ENCODE measurements at places on chromosomes 12 and 14.

DNA sequence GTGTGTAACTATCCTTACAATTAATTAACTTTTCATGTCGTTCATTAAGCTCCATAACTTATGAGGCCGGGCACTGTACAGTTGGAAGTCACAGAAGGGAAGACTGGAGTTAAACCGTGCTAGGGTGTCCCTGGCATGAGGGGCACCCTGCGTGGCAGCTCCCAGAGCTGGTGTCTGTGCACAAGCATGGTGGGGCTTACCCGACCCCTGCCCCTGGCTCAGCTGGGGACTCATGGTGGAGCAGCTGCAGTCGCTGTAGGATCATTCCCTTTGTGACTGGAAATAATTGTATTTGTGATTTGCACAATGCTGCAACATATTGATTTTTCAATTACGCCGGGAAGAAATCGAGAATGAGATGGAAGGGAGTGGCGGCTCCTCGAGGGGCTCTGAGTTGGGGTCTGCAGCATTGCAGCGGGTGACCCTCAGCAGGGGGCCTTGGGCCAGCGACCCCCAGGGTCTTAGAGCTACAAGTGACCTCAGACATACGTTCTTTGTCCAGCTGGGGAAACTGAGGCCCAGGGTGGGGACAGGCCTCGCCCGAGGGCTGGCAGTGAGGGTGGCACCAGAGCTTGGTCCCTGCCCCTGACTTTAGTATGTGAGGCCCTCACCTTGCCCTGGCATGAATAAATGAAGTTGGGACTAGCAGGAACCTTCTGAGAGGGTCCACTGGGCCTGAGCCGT lies 125.4 kb downstream of the KIF26A start:
- DNase-seq, result no peak

GRCh38 chr14:22952418-22952817 lies 4.5 kb downstream of the HAUS4 start:
- DNase-seq, result no peak

GRCh38 chr12:49538510-49539403 lies at the start of gene KCNH3:
TSS of gene KCNH3 (plus strand) at chr12:49539030. CDS start at chr12:49539417, 387 bp downstream.
- peak; percentile 52 for DNase-seq

DNA sequence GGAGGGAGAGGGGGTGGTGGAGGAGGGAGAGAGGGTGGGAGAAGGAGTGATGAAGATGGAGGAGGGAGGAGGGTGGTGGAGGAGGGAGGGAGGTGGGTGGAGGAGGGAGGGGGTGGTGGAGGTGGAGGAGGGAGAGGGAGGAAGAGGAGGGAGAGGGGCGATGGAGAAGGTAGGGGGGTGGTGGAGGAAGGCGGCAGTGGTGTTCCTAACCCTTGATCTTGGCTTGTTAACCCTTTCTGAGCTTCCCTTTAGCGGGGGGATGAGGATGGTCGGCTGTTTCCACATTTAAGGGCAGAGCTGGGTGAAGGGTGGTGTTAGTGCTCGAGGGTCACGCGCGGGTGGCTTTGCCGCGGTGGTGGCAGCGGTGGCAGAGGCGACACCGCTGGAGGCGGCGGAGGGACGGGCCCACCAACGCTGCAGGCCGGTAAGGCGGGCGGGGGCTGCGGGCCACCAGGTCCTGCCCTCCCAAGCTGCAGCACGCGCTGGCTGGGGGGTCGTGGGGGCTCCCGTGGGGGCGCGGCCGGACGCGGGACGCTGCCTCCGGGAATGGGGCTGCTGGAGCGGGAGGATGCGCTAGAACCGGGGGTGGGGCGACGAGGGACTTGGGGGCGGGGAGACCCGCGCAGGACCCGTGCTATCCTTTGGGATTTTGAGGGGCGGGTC lies 156.3 kb downstream of the PTPN11 start:
- DNase-seq, result no peak

- no peak for DNase-seq
Measured at GRCh38 chr14:70726651-70727375, 82.5 kb downstream of the MAP3K9 start.

- DNase-seq, result no peak
Measured at GRCh38 chr14:25607192-25607591, 557.2 kb upstream of the STXBP6 start.

DNA sequence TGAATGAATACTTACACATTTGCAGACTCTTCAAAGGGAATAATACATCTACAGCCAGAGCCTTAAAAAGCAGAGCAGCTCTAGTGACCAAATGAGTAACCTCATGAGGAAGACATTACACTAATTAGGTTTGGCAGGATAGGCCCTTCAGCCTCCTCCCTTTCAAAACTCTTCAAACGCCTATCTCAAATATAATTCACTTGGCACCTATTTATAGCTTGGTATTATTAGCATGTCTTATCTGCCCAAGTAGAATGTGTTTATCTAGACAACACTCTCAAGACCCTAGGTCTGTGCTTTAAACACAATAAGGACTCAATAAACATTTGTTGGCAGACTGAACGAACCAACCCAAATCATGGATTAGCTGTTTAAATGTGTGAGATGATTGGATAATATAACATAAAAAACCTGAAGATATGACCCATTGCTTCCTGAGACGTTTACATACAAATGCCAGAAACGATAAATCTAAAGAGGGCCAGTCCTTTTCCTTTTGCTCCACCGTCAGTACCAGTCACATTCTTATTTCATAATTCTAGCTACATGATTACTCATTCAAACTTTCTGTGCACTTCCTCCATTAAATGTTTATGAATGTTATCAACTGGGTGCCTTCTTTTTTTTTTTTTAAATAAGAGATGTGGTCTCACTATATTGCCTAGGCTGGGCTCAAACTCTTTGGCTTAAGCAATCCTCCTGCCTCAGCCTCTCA lies 123.3 kb downstream of the CEP83 start:
- DNase-seq, result no peak

- no peak for DNase-seq
Measured at GRCh38 chr14:104698688-104699425, 9.4 kb downstream of the INF2 start.

DNA sequence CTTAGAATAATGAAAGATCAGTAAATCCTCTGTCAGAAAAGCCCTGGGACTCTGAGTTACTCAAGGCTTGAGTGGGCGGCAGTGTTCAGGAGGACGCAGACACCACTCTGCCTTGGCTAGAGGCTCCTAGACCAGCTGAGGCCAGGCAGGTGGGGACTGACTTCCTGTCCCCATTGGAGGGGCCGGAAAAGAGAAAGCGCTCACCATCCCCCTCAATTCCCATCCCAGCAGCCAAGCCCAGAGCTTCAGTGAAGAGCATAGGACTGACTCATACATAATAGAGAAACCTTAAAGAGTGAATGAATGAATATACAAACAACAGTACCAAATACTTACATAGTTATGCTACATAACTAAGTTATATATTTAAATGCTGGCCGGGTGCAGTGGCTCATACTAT lies 62.0 kb downstream of the PLEKHG7 start:
- DNase-seq, result no peak

DNA sequence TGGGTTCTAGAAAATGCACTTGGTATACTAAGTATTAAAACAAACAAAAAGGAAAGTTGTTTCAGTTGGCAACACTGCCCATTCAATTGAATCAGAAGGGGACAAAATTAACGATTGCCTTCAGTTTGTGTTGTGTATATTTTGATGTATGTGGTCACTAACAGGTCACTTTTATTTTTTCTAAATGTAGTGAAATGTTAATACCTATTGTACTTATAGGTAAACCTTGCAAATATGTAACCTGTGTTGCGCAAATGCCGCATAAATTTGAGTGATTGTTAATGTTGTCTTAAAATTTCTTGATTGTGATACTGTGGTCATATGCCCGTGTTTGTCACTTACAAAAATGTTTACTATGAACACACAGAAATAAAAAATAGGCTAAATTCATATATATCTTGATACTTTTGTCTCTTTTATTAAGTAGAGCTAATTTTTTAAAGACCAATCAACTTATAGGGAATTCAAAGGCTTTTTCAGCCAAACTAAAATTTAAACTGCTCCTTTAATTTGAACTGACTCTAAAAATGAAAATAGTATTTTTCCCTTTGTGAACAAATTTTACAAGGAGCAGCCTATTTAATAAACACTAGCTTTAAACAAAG lies 2.8 kb downstream of the FOXG1 start:
- no peak for DNase-seq

DNA sequence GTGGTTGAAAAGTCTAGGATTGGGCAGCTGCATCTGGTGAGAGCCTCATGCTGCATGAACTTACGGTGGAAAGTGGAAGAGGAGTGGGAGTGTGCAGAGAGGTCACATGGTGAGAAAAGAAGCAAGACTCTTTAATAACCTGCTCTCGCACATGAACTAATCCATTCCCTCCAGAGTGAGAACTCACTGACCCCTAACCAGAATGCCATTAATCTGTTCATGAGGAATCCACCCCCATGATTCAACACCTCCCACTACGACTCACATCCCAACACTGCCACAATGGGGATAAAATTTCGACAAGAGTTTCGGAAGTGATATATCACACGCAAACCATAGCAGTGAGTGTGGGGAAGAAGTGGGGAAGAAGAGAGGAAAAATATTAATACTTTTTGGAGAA lies 377.4 kb downstream of the NAV3 start:
- no peak for DNase-seq

DNA sequence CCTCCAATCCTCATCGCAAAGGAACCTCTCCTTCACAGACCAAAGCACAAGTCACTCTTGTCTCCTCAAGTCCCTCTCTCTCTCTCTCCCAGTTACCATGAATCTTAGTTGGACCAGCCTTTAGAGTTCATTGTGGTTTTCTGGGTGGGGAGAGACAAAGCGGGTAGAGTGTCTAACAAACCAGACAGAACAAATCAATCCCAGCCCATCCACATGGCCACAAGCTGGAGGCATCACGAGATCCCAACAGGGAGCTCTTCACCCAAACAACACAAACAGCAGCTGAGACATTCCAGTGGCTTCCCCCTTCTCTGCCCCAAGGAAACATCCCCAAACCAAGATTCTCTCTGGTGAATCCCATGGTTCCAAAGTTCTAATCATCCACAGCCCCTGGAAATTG lies 22.4 kb downstream of the ACTN1 start:
- DNase-seq, result no peak

GRCh38 chr14:99004112-99004511 lies 267.9 kb downstream of the BCL11B start:
- DNase-seq, result no peak

- no peak for DNase-seq
Measured at GRCh38 chr14:23365036-23365731, at the start of gene EFS. TSS of gene EFS (minus strand) at chr14:23365172. CDS start at chr14:23365025, 147 bp downstream.

All from stimulated activated CD4-positive, alpha-beta T cell treated with anti-CD3 and anti-CD28 coated beads, Interleukin-1b, Interleukin-23, amount 100 ng/mL, for 1 hour (primary cell).